Lower lobe of right lung (tissue), 2 donors: ENCODE measurements at places on chromosomes 11 and 22. TPM values are rescaled to one million over a fixed set of nuclear protein-coding genes. Genes with fewer than 3 reads are reported as not detected.

Gene BARX2
- total RNA-seq: 0.41 TPM

Gene OR52D1
- not detected for total RNA-seq

Gene OR8K1
- not detected for total RNA-seq

- no peaks in the 10 kb centered on the region for H3K36me3 ChIP-seq
- no peak for DNase-seq
- peaks cover 16% of the 10 kb centered on the region for H3K27me3 ChIP-seq
- H3K4me3 ChIP-seq: no peak overlapping the region
- H3K4me1 ChIP-seq: no peaks in the 10 kb centered on the region
- no peak overlapping the region for H3K27ac ChIP-seq
Measured at GRCh38 chr22:19644314-19645223, 69.7 kb upstream of the SEPTIN5 start.

GRCh38 chr11:18780329-18780728, 11.3 kb downstream of the PTPN5 start:
- no peaks in the 10 kb centered on the region for H3K27me3 ChIP-seq
- no peaks in the 10 kb centered on the region for H3K36me3 ChIP-seq
- no peak overlapping the region for H3K27ac ChIP-seq
- H3K4me3 ChIP-seq: no peak overlapping the region
- DNase-seq: no peak

DNA sequence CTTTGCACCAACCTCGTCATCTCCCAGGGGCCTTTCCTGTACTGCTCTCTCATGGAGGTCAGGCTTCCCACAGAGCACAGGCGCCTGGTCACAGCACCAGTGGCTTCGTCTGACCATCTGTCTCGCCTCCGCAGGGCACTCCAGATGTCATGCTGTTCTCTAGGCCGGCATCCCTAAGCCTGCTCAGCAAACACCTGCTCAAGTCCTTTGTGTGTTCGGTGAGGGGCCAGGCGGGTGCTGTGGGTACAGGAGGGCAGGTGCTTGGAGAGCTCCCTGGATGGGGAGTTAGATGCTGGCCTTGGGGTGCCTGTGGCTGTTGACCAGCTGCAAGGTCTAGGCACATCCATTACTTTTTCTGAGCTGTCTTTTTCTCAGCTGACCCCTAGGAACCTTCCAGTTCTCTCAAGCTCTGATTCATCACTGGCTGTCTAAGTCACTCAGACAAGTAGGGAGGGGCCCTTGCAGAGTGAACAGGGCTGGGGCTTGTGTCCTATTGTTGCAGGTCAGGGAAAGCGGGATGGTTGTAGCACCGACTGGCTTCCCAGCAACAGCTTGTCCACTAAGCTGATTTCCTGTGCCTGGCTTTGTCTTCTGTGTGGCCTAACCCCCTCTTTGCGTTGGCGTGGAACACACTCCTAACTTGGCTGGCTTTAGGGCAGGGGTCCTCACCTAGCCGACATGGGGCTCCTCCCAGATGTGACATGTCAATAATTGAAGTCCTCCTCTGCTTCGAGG, 9.2 kb downstream of the CLDN5 start:
- DNase-seq: no peak
- no peaks in the 10 kb centered on the region for H3K4me1 ChIP-seq
- no peak overlapping the region for H3K27ac ChIP-seq
- no peaks in the 10 kb centered on the region for H3K27me3 ChIP-seq
- no peaks in the 10 kb centered on the region for H3K36me3 ChIP-seq
- H3K4me3 ChIP-seq: no peak overlapping the region

- no peaks in the 10 kb centered on the region for H3K36me3 ChIP-seq
- H3K4me1 ChIP-seq: no peaks in the 10 kb centered on the region
- peaks cover 46% of the 10 kb centered on the region for H3K27me3 ChIP-seq
- DNase-seq: no peak
Measured at GRCh38 chr11:116577273-116577672, 195.5 kb downstream of the BUD13 start.

- H3K4me3 ChIP-seq: peak overlapping the region; percentile 72
- H3K27me3 ChIP-seq: no peaks in the 10 kb centered on the region
Measured at GRCh38 chr22:49655168-49655812, 172.4 kb downstream of the BRD1 start.
